ENCODE measurements at places on chromosomes 1 and 21. TPM values are rescaled to one million over a fixed set of nuclear protein-coding genes. Genes with fewer than 3 reads are reported as not detected.

Gene HSF2BP
- total RNA-seq = 0.40 TPM

GRCh38 chr1:55926906-55927471 lies 652.4 kb downstream of the PLPP3 start:
- no peak for DNase-seq

- DNase-seq = no peak
Measured at GRCh38 chr21:34189506-34189905, 116.1 kb downstream of the MRPS6 start.

Gene C1orf141
- total RNA-seq = not detected

DNA sequence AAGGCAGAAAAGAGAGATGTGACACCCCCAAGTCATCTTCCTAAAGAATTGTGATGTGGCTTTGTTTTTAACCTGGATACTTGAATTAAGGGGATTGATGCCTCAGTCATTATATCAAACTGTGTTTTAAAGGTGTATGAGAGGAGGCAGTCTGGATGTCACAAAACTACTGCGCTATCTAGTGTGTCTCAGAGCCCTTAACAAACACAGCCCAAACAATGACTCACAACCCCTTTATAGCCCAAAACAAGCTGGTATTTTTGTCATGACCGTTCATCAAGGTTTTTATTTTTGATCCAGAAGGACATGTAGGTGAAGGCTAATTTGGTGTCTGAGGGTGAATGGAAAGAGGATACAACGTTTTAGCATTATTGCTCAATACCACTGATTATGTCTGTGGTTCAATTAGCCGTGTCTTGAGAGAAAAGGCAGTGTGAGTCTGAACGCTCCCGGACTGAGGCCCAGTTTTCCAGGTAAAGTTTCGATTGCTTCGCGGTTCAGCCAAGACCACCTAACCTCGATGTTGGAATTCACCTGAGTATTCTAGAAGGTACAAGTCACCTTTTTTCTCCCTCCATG lies 71.6 kb downstream of the SGIP1 start:
- no peak for DNase-seq

Gene KLHDC8A
- total RNA-seq = 0.85 TPM

Gene PWP2
- 28.2 TPM for total RNA-seq

Gene RUNX3
- total RNA-seq = 13.4 TPM

DNA sequence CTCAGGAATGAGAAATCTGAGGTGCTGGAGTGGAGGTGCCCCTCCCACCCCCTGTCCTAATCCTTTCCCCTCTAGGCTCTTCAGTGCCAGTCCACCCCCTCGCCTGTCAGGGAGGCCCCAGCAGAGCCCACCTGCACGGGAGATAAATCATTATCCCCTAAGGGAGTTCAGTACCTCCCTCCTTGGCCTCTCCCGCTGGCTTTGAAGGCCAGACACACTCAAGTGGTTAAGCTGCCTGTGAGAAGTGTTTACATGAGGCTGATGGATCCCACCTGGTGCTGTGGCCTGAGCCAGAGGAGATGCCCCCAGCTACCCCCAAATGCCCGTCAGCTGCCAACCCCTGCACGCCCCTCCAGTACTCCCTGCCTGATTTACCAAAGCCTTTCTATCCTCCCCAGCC lies 3.7 kb downstream of the RSPO1 start:
- DNase-seq = no peak

Gene GJA9
- total RNA-seq = not detected

Gene LAX1
- total RNA-seq = not detected

DNA sequence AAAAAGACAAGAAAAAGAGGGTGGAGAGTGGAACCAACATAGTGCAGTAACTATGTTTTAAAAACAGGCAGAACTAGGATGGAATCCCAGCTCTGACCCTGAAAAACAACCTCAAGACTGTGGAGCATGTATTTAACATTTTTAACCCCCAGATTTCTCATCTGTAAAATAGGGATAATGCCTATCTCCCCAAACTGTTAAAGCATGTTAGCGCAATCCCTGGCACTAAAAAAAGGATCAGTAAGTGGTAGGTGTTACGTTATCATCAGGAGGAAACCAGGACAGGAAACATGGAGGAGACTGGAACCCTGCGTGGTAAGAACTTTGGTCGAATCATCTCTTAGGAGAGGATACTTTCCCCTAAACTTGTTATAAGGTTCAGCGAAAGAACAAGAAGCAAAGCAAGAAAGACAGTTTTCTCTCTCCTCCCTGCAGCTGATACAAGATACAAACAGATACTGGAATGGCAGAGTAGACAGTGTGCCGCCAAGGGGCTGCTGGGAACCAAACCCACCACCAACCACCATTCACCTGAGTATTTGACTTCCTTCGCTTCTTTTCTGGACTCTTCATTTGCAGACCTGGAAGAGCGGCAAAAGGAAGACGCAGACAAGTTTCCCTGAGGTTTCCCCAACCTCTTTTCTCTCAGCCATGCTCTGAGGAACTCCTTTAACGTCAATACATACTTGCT lies 991 bp downstream of the PYGO2 start:
- no peak for DNase-seq

GRCh38 chr1:64754173-64754572 lies 9.3 kb downstream of the RAVER2 start:
- DNase-seq = no peak

GRCh38 chr1:105492921-105493320 lies 1563.6 kb upstream of the PRMT6 start:
- DNase-seq = no peak

DNA sequence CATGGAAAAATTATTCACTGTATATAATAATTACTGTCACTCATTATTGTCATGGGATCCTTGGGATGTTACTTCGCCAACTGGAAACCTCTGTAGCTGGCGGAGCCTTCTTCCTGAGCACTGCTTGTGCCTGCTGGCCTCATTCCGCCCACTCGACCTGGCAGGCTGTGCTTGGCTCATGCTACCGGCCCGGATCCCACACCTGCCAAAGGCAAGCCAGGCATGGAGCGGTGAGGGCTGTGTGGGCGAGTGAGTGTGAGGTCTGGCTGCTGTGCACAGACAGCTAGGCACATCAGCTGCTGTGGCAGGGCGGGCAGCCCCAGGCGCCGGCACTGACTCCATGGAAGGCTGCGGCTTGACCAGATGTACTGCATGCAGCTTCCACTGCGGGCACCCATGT lies 78.4 kb downstream of the DISP1 start:
- DNase-seq = no peak

Gene LCE3D
- not detected for total RNA-seq

- no peak for DNase-seq
Measured at GRCh38 chr21:42433946-42434551, 30.3 kb downstream of the UBASH3A start.

GRCh38 chr1:1603671-1604373 lies 3.9 kb upstream of the FNDC10 start:
- DNase-seq = no peak

Gene AMY1A
- not detected for total RNA-seq

Gene LRRC71
- not detected for total RNA-seq

DNA sequence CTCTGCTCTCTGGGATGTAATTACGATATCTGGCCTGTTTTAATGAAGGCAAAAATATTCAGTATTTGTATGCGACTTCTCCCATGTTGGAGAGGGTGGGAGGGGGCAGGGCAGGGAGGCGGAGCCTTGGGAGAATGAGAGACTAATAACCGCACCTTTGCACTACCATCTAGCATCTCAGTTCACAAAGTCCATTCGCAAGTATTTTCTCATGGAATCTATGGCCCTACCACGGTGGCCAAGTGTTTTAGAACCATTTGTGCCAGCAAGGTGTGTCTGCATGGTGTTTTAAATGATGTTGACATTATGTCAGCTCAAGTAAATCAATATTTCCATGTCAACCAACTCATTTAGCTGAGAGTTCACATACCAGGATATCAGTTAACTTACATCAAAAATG lies 14.3 kb upstream of the BLACAT1 start:
- no peak for DNase-seq

DNA sequence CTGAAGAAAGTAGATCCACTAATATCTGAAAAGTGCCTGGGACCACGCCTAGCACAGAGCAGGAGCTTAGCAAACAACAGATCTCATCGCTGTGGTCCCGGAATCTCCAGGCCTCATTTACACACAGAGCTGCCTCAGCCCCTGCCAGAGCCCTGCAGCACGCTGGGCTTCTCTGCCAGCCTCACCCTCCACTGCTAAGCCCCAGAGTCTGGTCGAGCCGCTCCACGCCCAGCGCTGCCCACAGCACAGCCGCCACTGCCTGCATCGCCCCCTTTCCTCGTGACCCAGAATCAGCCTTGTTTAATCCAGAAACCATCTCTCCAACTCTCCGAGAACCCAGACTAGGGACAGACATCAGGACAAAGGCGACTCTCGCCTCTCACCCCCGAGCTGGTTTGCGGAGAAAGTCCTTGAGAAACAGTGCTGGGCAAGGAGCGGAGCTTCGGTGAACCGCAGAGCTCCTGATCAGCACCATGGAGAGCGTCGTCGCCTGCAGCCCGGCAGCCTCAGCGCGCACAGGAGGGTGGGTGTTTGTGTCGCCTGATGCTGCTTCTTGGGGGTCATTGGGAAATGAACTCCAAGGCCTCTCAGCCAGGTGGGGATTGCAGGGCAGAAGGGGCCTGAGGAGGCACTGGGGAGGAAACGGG lies 145.1 kb downstream of the NPHP4 start:
- peak; percentile 26 for DNase-seq

Gene LRIG2
- total RNA-seq = 8.7 TPM

DNA sequence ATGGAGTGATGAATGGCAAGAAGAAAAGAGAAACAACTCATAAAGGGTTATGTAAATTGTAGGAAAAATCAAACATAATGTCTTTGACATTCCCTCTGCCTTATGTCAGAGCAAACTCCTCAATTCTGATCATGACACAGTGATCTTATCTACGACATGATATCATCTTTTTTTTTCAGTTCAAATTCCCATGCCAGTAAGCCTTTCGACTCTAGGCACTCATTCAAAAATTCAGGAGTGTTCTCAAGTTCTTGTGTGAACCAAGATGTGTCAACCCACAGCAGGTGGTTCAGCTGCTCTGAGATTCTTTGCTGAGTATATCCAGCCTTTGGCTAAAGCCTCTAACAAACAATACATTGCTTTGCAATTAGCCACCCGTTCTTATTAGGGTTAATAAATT lies 97.1 kb upstream of the ESRRG start:
- no peak for DNase-seq

DNA sequence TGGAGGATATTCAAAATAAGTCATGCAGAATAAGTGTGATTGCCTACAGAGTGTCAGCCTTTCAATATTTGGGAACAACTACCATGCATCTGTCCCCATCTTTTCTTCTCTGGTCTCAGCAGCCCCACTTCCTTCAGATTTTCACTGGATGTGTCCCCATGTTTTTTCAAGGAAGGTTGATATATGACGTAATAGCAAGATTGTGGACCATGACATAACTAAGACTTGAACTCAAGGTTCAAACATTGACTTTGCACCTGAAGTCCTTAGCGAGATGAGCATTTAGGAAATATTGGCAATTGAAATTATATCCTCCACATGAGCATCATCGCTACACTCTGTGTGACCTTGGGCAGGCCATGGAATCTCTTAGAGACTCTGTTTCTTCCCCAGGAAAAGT lies 5.8 kb downstream of the NAV1 start:
- no peak for DNase-seq

GRCh38 chr1:51523931-51524330 lies 4.9 kb upstream of the EPS15 start:
- DNase-seq = peak; percentile 98

DNA sequence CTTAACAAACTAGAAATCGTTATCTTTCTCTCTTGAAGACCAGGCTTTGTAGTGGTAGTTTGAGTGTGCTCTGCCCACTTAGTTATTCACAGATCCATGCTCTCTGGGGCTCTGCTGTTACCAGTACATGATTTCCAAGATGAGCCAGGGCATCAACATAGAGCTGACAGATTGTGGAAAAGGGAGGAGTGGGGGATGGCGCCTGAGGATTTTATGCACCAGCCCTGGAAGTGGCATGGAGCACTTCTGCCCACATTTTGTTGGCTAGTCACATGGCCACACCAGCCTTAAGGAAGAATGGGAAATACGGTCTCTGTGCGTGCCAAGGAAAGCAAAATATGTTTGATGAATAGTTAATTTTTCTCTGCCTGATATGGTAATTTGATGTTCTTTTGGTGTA lies 18.2 kb downstream of the TSNAX start:
- no peak for DNase-seq

- no peak for DNase-seq
Measured at GRCh38 chr1:119000371-119001180, 12.4 kb upstream of the TBX15 start.

GRCh38 chr1:89739013-89739843 lies 81.6 kb upstream of the LRRC8D start:
- DNase-seq = no peak

GRCh38 chr1:155277902-155278688 lies 832 bp downstream of the HCN3 start:
- DNase-seq = peak; percentile 61

GRCh38 chr1:59432531-59433439 lies 135.9 kb downstream of the FGGY start:
- no peak for DNase-seq

- no peak for DNase-seq
Measured at GRCh38 chr1:6975331-6976043, 190.2 kb downstream of the CAMTA1 start.

Gene CENPF
- total RNA-seq = 66.4 TPM

Gene USH2A
- 0.79 TPM for total RNA-seq

GRCh38 chr1:201284636-201285035 lies 1.3 kb downstream of the PKP1 start:
- DNase-seq = no peak

Gene LCE1E
- not detected for total RNA-seq

DNA sequence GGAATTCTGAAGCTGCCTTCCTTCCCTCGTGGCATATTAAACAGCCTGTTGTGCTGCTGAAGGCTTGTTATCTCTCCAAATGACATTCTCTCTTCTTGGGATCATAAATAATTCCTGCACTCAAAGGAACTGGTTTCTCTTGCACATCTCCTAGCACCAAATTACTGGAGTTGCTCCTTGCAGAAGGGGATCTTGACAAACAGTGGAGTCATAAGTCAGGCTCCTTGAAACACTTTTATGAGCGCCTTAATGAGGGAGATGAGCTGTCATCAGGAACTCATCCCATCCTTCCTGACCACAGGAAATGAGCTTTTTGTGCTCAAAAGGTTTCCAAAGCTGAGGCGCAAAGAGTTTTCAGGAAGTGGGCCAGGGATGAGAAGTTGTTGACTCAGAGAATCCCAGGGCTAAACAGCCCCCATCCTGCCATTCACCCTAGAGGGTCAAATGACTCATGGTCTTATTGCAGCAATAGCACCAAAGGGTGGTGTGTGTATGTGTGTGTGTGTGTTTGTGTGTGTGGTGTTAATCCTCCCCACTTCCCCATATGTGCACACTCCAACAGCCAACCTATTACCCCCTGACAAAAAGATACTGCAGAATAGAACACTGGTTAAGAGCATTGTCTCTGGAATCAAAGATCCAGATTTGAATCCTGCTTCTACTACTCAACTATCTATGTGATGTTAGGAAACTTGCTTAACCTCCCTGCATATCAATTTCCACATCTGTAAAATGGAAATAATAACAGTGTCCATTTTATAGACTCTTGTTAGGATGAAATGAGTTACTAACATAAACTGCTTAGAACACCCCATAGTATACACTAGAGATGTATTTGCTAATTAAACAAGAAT lies 2.8 kb upstream of the PHC2 start:
- DNase-seq = peak; percentile 87

All from SK-MEL-5 (cell line).